ENCODE measurements at places on chromosomes 13 and 19.

DNA sequence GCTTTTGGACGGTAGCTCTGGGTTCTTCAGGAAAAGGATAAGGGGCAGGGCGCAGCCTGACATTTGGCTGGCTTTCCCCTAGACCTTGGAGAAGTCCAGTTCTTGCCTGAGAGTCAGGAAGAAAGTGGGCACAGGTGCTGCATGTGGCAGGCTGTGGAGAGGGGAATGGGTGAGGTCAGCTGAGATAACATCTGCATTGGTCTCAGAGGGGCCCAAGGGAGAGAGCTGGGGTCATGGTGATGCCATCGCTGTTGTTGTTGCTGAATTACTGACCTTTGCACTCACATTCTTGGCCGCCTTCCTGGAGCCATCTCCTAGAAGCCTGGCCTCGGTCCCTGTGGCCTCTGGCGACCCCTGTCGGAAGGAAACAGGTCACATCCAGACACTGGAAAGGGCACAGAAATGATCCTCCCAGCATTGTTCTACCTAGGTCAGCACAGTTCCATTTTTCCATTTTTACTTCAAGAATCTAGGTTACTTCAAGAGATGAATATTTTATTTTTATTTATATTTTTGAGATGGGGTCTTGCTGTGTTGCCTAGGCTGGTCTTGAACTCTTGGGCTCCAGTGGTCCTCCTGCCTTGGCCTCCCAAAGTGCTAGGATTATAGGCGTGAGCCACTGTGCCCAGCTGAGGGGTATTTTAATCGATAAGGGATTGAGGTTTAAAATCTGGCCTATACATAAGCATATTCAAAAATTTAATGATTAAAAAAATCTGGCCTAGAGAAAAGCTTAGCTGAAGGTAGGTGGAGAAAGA, 6.5 kb upstream of the LIPE start:
- DNase-seq: peak; percentile 73

- DNase-seq: no peak
Measured at GRCh38 chr13:109868578-109869311, 82.4 kb upstream of the IRS2 start.

DNA sequence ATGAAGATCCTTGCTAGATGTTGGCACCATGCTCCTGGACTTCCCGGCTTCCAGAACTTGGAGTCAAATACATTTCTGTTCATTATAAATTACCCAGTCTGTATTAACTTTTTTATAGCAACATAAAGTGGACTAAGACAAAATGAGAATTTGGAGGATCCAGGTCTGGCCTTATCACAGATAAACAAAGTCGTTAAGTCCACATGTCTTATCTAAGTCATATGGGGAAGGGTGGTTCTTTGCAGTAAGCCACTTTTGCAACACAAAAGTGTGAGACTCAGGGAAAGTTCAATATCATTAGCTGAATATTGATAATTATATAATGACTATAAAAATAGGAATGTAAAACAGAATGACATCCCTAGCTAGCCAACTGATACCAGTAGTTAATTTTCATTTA, 91.6 kb upstream of the SIAH3 start:
- DNase-seq: no peak

- DNase-seq: no peak
Measured at GRCh38 chr19:28948566-28948965, 264.4 kb downstream of the UQCRFS1 start.

- DNase-seq: peak; percentile 69
Measured at GRCh38 chr13:24228852-24229458, 68.4 kb downstream of the SPATA13 start.

DNA sequence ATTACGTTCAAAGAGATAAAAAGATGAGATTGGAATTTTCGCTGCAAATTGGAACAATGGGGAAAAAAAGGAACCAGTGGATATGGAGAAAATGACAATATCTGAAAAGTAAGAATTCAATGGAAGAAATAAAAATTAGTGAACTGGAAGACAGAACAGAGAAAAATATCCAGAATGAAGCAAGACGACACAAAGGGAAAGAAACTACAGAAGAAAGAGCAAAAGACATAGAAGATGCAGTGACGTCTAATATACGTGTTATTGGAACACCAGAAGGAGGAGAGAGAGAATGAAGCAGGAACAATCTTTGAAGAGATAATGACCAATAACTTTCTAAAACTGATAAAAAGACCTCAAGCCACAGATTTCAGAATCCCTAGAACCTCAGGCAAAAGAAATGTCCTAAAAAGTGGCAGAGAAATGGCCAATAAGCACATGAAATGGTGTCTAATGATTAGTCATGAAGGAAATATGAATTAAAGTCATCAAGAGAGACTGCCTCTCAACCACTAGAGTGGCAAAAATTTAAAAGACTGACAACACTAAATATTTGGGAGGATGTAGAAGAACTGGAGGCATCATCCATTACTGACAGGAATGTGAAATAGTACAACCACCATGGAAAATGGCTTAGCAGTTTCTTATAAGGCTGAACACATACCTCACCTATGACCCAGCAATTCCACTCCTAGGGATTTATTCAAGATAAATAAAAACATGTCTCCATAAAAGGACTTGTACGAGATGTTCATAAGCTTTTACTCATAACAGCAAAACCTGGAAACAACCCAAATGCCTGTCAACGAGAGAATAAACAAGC, 56.5 kb downstream of the GADD45B start:
- DNase-seq: no peak

GRCh38 chr19:52710538-52710937, 24.3 kb downstream of the ZNF611 start:
- no peak for DNase-seq

DNA sequence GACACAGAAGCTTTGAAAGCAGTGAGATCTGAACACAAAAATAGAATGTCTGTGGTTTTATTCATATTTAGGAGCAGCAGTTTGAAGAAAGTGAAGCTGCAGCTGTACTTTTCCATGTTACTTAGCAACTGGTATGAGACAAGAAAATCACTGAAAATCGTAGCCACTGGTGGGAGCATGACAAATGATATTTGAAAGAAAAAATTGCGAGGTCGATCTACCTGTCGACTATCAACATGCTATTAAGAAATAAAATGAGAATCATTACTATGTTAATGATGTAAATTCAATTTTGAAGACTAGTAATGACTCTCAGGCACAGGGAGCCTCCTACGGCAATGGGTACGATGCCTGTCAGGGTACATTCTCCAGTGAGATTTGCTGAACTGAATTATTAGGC, 436.4 kb downstream of the SLITRK5 start:
- DNase-seq: no peak

DNA sequence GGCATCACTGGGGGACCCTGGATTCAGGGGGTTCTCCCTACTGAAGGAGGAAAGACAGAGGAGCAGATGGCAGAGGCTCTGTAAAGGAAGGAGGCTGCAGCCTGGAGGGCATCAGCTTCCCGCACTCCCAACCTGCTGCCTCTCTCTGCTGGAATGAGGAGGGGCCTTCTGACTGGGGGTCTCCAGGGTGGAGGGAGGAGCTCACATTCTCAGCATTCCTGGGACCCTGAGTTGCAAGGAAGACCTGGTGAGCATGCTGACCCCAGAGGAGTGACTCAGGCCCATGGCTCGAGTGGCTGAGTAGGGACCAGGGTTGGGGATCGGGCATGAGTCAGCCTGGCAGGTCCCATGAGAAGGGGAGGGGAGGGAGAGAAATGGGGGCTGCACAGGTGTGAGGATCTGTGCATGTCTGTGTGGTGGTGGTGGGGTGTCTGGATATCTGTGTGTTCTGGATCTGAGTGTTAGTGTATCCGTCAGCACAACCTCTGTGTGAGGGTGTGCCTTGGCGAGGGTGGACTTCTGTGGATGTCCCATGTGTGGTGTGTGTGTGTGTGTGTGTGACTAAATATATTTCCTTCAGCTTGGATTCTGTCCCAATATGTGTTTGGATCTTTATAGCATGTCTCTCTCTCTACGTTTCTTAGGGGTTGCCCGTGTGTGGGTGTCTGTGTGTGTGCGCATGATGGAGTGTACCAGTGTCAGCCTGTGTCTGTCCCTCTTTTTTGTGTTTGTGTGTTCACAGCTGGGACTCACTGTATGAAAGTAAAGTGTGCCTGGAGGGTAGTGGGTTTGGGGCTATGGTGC, 4.6 kb downstream of the AXL start:
- no peak for DNase-seq

- DNase-seq: no peak
Measured at GRCh38 chr13:50078231-50078894, 63.1 kb downstream of the KCNRG start.

DNA sequence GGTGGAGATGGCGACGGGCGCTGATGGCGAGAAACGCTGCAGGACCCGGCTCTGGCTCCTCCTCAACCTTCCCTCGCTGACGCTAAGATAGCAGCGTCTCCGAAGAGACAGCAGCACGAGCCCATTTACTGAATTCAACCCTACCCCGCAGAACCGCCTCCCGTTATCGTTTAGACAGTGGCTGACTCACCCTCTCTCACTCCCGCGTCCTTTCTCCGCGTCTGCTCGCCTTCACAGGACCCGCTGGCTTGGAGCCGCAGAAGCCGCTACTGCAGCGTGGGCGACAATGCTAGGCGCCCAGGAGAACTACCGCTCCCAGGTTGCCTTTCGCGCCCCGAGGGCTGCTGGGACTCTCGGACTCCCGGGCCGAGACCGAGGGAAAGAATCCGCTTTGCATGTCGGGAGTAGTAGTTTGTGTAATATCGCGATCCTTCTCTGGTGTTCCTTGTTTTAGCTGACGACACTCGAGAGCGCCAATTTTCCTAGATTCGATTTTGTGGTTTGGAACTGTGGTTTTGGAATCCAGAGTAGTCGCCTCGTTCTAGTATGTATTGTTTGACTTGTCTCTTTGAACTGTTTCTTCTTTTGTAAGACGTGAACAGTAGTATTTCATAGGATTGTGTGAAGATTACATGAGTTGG, at the start of gene KBTBD6:
Gene KBTBD6 (minus strand): TSS at position 291 of the 641 bp plus-strand sequence. CDS start 291 bp downstream, outside the sequence.
- DNase-seq: peak; percentile 96

- peak; percentile 71 for DNase-seq
Measured at GRCh38 chr19:45508861-45509691, 1.8 kb downstream of the VASP start.

- no peak for DNase-seq
Measured at GRCh38 chr13:39201180-39201579, 162.9 kb downstream of the NHLRC3 start.

DNA sequence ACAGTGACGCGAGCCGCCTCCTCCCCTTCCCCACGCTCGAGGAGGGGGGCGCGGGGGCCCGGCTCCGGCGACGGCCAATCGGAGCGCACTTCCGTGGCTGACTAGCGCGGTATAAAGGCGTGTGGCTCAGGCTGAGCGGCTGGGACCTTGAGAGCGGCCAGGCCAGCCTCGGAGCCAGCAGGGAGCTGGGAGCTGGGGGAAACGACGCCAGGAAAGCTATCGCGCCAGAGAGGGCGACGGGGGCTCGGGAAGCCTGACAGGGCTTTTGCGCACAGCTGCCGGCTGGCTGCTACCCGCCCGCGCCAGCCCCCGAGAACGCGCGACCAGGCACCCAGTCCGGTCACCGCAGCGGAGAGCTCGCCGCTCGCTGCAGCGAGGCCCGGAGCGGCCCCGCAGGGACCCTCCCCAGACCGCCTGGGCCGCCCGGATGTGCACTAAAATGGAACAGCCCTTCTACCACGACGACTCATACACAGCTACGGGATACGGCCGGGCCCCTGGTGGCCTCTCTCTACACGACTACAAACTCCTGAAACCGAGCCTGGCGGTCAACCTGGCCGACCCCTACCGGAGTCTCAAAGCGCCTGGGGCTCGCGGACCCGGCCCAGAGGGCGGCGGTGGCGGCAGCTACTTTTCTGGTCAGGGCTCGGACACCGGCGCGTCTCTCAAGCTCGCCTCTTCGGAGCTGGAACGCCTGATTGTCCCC, at the start of gene JUNB:
Gene JUNB (plus strand): TSS at position 142 of the 706 bp plus-strand sequence. CDS start 286 bp downstream, at position 428.
- peak; percentile 97 for DNase-seq

GRCh38 chr13:110109910-110110309, 197.0 kb downstream of the COL4A1 start:
- no peak for DNase-seq

- DNase-seq: no peak
Measured at GRCh38 chr19:55092423-55093318, 17.0 kb downstream of the EPS8L1 start.
